HEK293T (cell line): ENCODE measurements at places on chromosomes 2 and 18.

- DNase-seq, result peak; percentile 60
Measured at GRCh38 chr2:175030380-175031271, 25.4 kb upstream of the CHN1 start.

DNA sequence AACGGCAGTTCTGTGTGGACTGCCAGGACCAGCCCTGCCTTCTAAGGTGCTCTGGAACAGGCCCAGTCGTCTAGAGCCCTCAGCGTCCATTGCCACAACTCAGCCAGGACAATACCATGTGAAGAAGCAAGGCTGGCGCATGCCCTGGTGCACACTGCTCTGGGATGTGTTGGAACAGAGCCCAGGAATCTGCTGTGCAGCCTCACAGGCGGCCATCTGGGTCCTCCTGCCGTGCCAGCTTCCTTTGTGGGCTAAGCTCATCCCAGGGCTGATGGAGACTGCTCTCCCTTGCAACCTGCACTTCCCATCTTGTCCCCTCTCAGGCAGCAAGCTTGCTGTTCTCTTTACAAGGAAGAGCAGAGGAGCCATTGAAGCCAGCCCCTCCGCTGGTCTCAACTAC lies 246.4 kb upstream of the PXDN start:
- no peak for DNase-seq

GRCh38 chr2:223930103-223930976 lies 14.8 kb downstream of the WDFY1 start:
- peak; percentile 21 for DNase-seq

DNA sequence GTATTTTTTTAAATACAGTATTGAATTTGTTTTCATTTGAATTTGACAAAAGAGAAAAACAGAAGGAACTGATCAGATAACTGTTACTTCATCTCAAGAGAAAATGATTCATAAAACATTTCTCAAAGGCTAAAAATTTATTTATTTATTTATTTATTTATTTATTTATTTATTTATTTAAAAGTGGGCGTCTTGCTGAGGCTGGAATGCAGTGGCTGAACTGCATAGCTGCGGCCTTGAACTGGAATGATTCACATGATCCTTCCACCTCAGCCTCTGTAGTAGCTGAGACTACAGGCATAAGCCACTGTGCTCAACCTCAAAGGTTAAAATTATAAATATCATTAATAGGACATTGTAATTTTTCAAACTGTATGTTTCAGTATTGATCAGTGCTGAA lies 4.5 kb upstream of the PUM2 start:
- DNase-seq, result no peak

GRCh38 chr18:54173980-54174630 lies 50.4 kb downstream of the MBD2 start:
- DNase-seq, result no peak

DNA sequence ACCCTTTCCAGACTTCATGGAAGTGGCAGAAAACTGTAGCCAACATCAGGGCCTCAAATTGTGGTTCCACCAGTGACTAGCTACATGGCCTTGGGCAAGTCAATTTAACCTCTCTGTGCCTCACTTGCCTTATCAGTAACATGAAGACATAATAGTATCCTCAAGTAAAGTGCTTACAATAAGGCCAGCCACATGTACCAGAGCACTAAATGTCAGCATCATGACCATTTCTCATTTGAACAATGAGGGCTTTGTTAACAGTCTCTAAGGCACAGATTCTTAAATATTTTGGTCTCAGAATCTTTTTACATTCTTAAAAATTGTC lies 5.8 kb upstream of the KCMF1 start:
- no peak for DNase-seq

DNA sequence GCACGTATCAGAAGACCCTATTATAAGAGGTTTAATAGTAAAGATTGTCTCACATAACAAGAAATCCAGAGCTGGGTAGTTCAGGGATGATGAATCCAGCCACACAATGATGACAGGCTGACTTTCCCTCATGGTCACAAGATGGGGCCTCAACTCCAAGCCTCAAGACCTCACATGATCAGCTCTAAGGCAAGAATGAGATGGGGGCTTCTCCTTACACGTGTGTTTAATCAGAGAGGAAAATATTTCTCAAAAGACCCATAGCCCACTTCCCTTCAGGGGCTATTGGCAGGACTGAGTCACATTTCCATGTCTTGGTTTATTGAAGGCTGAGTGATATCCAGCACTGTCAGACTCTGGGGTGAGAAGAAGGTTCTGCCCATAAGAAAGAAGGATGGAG lies 100.2 kb upstream of the FOSL2 start:
- no peak for DNase-seq

DNA sequence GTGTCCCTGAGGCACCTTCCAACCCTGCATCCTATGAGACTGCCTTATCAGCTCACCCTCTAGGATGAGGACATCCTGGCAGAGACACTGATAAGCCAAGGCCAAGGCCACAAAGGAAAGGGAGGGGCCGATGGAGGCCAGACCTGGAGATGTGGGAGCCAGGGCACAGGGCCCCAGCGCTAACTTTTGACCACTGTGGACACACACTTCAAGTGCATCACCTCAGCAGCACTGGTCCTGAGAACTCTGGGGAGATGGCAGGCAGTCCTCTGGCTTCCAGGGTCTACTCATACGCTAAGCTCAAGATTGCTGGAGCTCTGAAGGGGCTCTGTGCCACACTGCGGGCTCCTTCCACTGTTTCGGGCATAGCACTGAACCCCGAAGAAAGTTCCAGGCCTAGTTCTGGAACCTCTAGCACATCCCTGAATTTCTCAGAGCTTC lies 100.2 kb upstream of the ID2 start:
- DNase-seq, result no peak

GRCh38 chr2:69997015-69997830 lies 35.8 kb upstream of the ASPRV1 start:
- no peak for DNase-seq

GRCh38 chr18:70423120-70423519 lies 134.3 kb downstream of the SOCS6 start:
- DNase-seq, result no peak

DNA sequence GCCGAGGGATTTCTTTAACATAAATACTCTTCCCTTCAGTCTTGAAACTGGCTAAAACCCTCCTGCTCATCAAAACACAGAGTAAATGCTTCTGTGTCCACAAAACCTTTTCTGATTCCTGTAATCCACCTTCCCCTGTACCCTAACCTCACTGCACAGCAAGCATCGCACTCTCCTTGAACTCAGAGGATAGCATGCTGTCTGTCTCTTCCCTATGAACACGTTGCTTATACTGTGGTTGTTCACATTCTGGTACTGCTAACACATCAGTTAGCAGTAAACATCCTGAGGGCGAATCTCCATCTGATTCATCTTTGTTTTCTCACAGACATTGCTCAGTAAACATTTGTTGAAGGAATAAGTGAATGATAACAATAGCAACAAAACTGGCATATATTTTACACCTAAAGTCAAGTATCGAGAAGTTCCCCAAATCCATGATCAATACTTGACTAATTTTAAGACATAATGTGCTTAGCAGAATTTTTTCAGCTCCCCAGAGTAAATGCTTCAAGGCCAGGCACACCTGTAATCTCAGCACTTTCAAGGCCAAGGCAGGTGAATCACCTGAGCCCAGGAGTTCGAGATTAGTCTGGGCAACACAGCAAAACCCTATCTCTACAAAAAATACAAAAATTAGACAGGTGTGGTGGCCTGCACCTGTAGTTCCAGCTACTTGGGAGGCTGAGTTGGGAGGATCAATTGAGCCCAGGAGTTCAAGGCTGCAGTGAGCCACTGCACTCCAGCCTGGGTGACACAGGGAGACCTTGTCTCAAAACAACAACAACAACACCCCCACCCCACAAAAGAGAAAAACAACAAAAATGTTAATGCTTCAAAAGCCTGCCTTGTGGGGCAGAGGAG lies 45.6 kb upstream of the LPIN2 start:
- no peak for DNase-seq

- no peak for DNase-seq
Measured at GRCh38 chr18:11570769-11571412, 38.5 kb upstream of the SLC35G4 start.

DNA sequence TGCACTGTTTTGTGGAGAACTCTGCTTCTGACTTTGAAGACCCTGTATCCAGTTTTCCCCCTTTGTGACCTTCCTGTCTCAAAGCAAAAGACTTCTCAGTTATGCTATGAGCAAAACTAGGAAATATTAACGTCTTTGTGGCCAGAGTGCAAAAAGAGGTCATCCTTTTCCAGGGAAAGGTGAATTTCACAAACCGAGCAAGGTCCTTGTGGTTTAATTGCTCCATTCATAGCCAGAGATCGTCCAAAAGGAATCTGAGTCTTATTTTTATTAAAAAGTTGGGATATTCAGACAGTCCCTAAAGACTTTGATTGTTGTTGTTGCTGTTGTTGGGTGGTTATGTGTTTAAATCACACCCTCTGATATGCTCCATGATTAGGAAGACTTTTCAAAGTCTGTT lies 77.4 kb downstream of the NAB1 start:
- DNase-seq, result no peak

- DNase-seq, result no peak
Measured at GRCh38 chr2:235206980-235207579, 255.3 kb downstream of the SH3BP4 start.

DNA sequence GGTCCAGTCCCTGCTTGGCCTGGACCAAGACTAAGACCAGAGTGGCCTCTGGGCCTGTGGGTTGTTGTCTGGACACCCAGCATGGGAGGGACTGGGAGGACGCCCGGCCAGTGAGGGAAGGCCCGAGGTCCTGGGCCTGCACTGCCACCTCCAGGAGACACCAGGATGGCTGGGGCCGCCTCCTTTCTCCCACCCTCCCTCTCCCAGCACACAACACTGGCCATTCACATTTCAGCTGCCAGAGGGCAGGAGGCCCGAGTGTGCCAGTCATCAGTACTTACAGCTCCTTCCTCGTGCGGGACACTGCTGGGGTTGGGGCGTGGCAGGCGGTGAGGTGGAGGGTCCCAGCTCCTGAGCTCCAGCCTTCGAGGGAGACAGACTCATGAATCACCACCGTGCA lies 133.5 kb downstream of the ASB1 start:
- DNase-seq, result no peak

- DNase-seq, result no peak
Measured at GRCh38 chr2:120241684-120242083, 11.0 kb upstream of the RALB start.

DNA sequence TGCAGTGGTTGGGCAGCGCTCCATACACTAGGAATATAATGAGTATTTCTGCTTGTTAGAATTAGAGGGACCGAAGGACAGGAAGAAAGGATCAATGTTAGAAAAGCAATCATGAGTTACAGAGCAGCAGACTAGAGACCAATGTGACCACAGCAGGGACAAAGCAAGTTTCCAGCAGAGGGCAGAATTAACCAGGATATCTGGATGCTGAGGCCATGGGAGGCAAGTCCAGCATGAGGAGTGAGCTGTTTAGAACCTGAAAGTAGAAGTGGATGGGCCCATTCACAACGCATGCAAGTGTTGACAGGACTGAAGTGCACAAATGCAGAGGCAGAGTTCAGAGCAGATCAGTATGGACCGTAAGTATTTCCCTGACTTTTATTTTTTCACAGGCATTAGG lies 910.4 kb upstream of the GYPC start:
- DNase-seq, result peak; percentile 30

DNA sequence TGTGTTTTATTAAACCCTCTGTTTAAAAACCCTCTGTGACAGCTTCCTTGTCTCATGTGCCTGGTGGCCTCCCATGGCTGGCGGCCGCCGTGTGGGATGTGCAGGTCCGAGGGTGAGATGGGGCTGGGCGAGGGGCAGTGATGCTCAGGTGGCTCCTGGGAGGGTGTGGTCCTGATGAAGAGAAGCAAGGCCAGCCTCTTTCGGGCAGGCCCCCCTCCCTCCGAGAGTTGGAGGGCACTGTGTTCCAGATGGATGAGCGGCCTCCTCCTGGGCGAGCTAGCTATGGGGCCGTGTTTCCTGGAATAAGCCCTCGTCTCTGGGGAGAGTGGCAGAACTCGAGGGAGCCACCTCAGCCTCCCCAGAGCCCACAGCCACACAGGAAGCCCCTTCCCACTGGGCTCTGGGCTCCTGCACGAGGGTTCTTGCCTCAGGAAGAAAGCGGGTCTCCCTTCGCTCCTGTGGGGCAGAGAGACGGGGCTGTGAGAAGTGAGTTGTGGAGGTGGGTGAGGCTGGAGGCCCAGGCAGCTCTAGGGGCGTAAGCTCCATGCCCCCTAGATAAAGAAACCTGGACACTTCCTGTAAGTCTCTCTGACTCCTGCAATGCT lies 72.1 kb downstream of the ASB1 start:
- no peak for DNase-seq

DNA sequence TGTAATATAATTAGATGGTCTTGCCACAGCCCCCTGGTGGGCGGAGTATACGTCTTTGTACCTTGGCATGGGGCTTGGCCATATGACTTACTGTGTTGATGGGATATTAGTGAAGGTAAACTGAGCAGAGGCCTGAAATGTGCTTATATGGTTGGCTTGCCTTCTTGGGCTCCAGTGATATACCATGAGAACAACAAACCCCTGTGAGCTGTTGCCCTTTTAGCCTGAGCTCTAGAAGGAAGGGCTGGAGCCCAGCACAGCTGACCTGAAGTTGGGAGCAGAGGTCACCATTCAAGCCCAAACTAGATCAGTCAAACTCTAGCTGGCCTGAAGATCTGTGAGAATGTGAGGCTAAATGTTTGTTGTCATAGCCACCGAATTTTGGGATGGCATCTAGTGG lies 75.2 kb upstream of the CD302 start:
- DNase-seq, result no peak

GRCh38 chr2:138395565-138396306 lies 105.8 kb upstream of the SPOPL start:
- no peak for DNase-seq

DNA sequence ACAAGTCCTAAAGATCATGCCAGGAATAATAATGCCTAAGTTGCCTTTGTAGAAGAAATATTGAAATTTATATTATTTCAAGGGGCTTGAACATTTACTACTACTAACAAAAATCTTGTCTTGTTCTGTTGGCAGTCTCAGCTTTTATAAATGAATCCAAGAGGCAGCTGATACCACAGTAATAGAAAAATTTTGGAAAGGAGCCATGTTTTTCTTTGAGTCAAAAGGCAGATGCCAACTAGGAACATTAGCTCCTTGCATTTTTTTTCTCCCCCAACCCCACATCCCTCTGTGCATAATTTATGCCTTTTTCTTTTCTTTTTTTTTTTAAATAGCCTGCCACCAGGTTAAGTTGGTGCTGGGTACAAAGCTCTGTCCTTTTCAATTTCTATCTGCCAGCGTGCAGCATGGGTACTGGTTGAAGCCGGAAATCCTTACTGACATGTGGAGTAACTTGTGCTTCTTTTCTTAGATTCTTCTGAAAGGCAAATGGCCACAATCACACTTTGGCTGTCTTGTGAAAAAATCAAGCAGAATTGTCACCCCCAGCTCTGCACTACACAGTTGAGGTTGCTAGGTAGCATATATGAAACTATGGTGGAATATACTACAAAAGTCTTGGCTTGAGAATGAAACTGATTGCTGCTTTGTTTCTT lies 98.8 kb downstream of the RHBDD1 start:
- DNase-seq, result no peak

- no peak for DNase-seq
Measured at GRCh38 chr2:125313806-125314205, 1288.7 kb downstream of the CNTNAP5 start.

GRCh38 chr2:241391892-241392665 lies 36.0 kb downstream of the FARP2 start:
- peak; percentile 22 for DNase-seq
